ENCODE measurements at places on chromosomes 4 and X.

DNA sequence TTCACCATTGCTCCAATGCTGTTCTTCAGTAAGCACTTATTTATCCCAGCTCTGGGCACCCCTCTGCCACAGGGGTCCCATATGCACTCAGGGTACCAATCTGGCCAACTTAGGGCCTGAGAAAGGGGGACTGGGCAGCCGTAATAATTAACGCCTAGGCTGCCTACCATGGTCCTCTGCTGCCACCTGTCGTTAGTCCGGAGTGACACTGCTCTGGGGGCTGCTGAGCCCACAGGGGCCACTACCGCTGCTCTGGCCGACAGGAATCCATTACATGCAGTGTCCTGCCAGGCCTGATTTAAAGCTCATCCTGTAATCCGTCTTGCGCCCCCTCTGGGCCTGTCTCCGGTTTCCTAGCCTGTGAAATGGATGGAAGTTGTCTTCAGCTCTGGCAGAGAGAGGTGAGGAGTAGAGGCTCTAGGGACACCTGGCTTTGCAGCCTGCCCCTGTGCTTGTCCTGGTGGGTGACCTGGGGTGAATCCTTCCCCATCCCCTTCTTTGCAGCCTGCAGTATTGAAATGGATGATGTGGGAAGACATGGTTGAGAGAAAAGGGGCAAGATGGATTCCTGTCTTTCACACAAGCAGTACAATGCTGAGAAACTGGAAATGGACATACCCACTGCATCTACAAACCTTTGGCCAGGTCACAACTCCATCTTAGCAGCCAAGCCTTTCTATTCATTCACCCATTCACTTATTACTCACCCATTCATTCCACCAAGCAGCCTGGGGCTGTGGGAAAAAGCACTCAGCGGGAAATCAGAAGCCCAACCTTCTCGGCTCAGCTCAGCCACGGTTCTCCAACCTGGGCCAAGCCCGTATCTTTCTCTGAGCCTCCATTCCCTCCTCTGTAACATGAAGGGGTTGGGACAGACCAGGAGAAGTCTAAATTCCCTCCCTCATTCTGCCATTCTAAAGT, 116.3 kb upstream of the NALF2 start:
- no peak for DNase-seq

DNA sequence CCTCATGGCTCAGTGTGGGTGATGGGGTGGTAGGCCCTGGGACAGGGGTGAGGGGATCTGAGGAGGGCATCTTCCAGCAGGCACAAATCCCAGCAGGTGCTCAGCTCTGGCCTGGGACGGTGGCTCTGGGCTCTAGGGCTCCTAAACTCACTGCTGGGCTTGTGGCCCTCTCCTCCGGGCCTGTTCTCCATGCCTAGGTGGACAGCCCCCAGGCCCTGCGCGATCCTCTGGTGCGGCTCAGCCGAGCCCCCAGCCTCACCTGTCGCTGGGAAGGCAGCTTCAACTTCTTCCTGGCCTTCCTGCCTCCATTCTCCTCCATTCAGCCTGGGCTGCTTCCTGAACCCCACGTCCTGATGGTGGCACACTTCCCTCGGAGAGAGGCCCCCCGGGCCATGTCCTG, 19.3 kb upstream of the FGFR3 start:
- DNase-seq: no peak

DNA sequence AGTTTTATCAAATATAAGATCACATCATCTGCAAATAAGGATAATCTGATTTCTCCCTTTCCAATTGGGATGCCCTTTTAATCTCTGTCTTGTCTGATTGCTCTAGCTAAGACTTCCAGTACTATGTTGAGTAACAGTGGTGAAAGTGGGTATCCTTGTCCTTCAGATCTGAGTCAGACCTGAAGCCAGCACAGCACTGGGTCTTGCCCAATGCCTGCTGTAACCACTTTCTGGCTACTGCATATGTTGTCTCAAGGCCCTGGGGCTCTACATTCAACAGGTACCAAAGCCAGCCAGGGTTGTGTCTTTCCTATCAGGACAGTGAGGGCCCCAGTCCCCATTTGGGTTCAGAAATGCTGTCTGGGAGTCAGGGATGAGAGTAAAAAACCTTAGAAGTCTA, 90.3 kb downstream of the CYSLTR1 start:
- DNase-seq: no peak

GRCh38 chr4:165502916-165503907, 124.4 kb downstream of the CPE start:
- DNase-seq: no peak

GRCh38 chr4:7524843-7525242, 90.1 kb upstream of the PSAPL1 start:
- DNase-seq: no peak

DNA sequence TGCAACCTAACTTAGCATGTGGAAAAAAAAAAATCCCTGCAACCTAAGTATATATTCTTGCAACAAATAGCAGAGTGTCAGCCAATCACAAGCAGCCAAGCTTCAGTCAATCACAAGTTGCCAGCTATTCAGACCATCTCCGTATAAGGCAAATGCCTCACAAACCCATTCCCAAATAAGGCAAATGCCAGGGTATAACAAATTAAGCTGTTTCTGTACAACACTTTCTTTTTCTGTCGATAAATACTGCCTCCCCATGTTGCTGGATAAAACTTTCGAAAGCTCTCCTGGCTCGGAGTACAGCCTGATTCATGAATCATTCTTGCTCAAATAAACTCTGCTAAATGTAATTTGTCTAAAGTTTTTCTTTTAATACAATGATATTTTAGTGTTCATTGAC, 460.7 kb upstream of the SMIM31 start:
- DNase-seq: no peak

DNA sequence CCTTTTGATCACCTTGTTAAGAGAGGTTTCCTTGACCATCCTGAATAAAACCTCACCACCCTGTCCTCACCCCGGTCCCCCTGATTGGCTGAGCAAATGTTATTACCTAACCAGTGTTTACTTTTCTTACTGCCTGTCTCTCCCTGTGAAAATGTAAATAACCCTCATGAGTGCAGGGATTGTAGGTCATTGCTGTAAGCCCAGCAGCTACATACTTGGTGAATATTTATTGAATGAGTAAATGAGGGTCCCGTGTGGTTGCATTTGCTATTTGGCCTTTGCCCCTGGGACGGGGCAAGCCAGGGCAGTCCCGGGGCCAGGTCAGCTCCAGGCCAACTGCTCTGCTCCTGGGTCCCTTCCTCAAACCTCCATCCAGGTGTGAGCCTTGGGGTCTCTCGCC, 55.5 kb upstream of the CLCN4 start:
- no peak for DNase-seq

DNA sequence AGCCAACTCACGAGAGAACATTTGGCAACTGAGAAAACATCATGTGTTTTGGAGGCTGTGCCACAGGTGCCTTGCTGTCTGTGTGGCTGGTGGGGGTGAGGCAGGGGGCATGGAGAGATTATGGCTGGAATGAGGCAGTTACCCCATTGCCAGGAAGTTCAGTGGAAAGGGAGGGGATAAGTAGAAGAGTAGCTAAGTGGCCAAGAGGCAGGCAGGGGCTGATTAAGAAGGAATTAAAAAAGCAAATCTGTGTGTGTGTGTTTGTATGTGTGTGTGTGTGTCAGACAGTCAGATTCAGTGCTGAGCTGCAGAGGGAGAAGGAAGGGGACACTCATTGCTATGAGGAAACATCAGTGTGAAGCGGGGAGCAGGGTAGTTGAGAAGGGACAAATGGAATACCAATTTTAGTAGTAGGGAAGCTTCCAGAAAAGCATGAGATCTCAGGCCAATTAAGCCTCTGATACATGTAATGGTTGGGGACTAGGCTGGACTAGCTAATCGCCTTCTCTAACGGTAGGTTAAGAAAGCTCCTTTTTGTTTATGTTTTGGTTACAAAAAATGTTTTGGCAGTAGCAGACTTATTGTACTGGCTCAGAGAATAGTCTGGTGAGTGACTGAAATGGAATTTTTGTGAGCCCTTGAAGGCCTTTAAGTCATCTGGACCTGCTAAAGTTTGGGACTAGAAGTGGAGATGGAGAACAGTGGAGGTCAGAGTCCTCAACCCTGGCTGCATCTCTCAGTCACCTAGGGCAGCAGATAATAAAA, 18.5 kb downstream of the TMEM164 start:
- no peak for DNase-seq

GRCh38 chr4:86054286-86055032, 305.4 kb downstream of the MAPK10 start:
- no peak for DNase-seq

- DNase-seq: no peak
Observed at GRCh38 chr4:139619644-139620043, 46.0 kb upstream of the MGST2 start.

DNA sequence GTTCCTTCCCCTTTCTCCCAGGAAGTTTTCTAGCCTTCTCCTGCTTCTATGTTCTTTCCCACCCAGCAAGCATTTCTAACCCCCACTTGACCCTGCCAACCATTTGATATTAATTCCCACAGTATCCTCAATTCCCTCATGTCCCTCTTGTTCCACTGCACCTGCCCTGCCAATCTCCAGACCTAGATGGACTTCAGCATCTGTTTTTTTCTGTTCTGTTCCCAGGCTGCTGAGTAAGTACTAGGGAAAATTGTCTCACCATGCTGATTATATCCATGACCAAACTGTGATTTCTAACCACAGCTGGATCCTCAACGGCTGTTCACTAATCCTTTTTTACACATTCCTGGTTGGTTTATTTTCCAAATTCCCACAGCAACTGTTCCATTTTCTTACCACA, 37.7 kb downstream of the CLCN5 start:
- no peak for DNase-seq

DNA sequence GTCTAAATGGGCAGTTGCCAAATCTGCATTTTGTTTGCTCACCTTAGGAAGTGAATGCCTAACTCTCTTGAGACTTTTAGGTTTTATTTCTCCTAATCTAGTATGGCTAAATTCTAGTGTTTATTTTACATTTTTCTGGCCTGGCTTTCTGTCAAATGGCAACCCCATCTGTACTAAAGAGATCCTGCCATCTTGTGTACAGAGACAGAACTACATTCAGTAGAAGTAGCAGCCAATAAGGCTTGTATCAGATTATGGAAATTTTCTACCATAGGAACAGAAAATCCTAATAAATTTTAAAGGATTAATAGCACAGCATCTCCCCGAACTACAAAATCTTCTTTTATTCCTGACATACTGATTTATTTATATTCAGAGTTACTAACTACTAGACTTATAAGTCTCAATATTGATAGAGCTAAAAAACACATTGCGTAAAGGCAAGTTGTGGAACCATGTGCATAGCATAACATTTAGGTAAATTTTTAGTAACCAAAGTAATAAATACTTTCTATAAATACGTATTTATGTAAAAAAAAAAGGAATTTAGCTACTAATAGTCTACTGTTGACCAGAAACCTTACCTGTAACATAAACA, 45.5 kb downstream of the TMEM144 start:
- DNase-seq: peak; percentile 4

GRCh38 chrX:135340831-135341230, 31.6 kb downstream of the ETDC start:
- DNase-seq: no peak

DNA sequence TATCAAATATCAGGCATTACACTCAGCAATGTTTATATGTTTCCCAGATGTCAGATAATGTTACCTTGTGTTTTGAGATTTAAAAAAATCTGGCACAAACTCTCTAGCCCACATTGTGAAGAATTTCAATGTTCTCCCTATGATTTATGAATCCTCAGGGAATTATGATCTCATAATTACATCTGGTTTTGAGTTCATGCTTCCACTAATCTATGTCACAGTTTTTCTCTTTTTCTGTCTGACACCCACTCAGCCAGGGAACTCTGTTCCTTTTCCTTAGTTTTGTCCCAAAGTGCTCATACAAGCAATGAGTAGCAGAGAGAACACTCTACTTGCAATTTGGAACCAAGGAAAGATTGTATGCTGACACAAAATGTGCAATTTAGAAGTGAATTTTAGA, 212.1 kb upstream of the POF1B start:
- no peak for DNase-seq

- DNase-seq: no peak
Observed at GRCh38 chr4:100299046-100299840, 109.0 kb upstream of the DDIT4L start.

DNA sequence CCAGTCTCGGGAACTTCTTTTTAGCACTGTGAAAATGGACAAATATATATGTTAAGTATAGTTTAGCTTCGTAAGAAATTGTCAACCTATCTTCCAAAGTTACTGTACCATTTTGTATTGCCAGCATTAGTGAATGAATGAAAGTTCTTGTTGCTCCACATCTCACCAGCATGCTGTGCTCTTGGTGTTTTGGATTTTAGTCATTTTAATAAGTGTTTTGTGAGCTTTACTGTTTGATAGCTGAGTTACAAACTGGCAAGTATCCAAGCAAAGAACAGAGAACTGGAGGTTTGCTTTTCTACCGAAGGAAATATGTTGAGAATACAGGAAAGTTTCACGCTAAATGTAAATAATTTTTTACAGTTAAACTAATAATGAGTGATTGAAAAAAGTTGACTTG, 33.0 kb downstream of the SNCA start:
- no peak for DNase-seq

DNA sequence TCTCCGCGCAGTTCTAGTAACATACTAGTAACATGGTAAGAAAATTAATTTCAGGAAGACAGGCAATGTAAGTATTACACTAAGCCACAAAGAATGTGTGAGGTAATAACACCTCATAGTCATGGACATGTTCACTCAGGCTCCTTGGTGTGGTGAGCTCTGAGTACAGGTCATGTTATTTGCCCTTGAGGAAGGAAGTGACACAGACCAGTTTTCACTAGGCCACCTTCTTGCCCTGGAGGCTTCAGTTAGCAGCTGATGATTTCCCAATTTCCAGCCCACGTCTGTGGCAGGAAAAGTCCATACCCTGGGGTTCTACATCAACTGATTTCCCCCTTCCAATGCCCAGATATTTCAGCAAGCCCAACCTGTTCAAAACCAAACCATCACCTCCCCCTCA, 6.7 kb downstream of the APOO start:
- DNase-seq: no peak

- no peak for DNase-seq
Observed at GRCh38 chr4:184936071-184936470, 82.2 kb upstream of the HELT start.

- no peak for DNase-seq
Observed at GRCh38 chr4:137393044-137393443, 139.2 kb downstream of the PCDH18 start.

DNA sequence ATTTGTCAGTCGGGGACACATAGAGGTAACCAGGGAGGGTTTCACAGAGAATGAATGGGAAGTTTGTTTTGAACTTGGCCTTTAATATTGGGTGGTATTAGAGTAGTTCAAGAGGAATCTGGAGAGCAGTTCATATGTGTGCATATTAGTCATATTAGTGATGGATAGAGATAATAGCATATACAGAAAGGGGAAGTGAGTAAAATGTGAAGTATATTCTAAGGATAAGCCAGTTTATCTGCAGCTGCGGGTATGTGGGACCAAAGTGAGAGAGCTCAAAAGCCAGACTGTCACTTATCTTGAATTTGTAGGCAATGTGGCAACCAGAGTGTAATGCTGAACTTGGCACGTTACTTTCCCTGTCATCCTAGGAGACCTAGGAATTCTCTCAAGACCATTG, 169.9 kb downstream of the AFF2 start:
- no peak for DNase-seq

- no peak for DNase-seq
Observed at GRCh38 chr4:121690001-121690400, 6.8 kb downstream of the ANXA5 start.

All from Panc1 (cell line).